Stimulated activated CD4-positive, alpha-beta T cell treated with anti-CD3 and anti-CD28 coated beads, Interleukin-1b, Interleukin-23, amount 100 ng/mL, for 24 hours (primary cell): ENCODE measurements at places on chromosomes 1 and 21.

DNA sequence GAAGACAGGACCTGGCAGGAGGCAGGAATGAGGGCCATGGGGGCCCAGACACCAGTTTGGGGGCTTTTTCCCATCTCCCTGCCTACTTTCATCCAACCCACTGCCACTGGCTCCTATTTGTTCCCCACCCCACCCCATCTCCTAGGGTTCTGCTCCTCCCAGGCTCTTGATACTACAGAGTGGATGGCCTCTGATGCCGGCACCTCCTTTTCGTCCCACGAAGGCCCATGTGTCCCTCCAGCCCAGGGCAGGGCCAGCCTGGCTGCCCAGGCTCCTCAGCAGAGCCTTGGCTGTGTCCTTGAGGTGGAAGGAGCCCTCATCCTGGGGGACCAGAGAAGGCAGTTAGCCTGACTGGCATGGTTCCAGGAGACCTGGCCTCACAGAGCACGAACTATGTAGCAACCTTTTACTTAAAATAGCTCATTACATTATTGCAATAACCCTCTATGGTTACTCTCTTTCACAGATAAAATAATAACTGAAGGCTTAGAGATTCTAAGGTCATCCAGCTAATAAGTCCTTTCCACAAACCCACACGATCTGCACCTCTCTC, 3.5 kb downstream of the POMGNT1 start:
- DNase-seq = no peak

DNA sequence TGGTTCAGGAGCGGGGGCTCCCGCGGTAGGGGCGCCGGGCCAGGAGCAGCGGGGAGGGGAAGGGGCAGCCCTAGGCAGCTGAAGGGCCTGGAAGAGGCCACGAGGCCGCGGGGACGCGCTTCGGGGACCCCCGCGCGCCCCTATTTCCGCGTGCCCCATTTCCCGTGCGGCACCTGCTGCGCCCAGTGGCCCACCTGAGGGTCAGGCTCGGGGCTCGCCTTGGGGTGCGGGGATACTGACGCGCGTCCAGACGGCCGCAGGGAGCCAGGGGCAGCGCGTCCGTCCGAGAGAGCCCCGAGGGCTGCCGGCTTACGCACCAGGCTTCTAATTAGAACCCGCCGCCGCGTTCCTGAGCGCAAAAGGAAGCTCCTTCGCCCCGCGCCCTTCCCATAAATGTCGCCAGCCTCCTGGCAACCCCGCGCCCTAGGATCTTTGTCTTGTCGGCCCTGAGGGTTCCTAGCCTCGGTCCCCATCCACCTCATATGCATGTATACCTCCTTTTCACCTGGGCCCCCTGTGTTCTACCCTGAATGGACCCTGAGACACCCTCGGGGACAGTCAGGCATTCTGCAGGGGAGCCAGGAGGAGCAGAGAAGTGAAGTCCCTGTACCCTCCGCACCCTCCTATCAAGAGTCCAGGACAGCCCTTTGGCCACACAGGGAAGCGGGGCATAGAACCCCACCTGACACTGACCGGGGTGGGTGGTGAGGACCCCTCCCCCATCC, 1.8 kb downstream of the WNT3A start:
- DNase-seq = no peak

GRCh38 chr1:18644446-18644845, 13.8 kb downstream of the PAX7 start:
- no peak for DNase-seq

DNA sequence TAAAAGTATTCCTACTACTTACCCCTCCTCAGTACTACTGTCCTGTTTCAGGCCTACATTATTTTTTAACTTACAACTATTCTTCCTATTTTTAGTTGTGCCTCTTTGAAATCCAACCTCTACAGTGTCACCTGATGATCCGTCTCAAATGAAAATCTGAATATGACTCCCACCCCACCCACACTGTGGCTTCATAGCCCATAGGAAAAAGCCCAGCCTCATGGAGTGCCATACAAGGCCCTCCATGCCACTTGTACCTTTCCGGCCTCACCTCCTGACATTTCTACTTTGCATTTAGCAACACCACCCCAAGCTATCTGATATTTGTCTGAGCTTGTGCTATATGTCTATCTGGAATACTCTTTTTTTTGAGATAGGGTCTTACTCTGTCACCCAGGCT, 49.3 kb downstream of the TRAF5 start:
- DNase-seq = no peak

DNA sequence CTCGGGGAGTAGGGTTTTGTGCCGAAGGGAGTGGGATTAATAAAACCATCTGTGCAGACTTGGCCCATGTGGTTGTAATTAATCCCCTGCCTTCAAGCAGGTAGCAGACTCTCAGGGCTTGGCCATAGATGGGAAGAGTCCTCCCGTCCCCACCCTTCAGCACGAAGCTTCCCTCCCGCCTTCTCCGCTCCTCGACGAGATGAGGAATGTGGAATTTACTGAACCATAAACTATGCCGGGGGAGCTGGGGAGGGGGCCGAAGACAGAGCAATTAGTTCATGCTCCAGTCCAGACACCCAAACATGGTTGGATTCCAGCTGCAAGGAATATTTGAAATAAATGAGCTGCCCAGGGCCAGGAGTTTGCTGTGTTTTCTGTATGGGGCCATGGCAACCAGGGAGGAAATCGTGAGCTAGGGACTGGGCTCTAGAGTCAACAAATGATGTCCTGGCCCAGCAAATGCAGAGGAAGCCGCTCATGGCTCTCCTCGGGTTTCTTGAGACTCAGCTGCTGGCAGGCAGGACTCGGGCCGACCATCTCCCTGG, 78.8 kb downstream of the SPSB1 start:
- no peak for DNase-seq

GRCh38 chr21:38834725-38835124, 29.0 kb downstream of the ETS2 start:
- DNase-seq = no peak

GRCh38 chr1:3531928-3532327, 77.5 kb downstream of the ARHGEF16 start:
- DNase-seq = no peak

- no peak for DNase-seq
Observed at GRCh38 chr21:22342889-22343288, 1344.7 kb downstream of the NCAM2 start.

DNA sequence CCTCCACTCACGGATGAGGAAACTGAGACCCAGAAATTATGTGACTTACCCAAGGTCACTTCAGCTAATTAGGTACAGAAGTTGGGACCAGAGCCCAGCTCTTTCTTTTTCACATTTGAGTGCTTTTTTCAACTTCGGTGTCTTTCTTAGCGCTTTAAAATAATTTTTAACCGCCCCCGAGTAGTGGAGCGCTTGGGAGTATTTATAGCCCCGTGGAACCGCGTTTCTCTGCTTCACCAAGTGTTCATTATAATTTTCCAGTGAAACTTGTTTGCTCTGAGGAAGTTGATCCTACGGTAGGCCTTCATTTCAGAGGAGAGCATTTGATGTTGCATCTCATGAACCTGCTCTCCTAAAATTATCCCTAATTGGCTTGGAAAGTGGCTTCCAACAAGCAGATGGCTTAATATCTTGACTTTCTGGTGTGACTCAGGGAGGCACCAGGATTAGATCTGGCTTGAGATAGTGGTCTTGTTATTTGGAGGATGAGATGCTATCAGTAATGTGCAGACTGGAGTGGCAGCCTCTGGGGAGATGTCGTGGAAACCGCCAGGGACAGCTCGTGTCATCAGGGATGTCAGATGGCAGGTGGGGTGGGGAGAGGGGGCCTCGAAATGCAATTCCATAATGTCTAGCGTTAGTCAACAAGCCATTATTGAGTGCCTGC, 321.3 kb downstream of the CAMTA1 start:
- no peak for DNase-seq

DNA sequence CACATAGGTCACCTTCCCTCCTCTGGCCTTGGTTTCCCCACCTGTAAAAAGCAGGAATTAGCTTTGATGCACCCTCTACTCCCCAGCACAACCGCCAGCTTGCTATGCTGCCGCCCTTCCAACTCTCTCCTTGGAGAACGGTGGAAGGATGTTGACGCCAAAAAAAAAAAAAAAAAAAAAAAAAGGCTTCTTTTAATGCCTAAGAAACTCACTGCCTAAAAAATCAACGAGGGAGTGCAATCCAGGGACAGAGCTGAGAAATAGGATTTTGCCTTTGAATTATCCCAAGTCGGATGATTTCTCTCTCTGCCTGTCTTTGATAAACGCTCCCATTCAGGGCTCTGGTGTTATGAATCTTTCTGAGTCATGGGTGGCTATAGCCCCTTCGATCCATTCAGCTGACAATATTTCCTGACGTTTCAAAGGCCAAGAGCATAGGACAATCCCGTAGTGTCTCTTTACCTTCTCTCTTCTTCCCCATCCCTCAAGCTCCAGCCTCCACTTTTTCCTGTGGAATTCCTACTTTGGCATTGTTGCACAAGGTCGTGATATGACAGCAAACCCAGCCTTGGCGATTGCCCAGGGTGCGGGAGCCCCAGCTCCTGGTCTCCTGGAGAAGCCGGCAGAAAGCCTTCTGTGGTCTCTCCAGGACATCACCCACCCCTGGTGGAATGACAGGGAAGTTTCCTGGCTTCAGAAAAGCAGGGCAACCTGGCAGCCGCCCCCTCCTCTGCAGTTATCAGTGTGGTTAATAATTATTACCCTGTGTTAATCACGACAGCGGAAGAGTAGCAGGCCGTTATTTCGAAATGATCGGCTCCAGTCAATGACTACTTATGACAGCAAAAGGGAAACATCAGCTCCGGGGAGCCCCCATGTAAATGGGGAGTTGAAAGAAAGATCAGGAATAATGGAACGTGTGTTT, 8.0 kb upstream of the PLXNA2 start:
- DNase-seq = no peak

DNA sequence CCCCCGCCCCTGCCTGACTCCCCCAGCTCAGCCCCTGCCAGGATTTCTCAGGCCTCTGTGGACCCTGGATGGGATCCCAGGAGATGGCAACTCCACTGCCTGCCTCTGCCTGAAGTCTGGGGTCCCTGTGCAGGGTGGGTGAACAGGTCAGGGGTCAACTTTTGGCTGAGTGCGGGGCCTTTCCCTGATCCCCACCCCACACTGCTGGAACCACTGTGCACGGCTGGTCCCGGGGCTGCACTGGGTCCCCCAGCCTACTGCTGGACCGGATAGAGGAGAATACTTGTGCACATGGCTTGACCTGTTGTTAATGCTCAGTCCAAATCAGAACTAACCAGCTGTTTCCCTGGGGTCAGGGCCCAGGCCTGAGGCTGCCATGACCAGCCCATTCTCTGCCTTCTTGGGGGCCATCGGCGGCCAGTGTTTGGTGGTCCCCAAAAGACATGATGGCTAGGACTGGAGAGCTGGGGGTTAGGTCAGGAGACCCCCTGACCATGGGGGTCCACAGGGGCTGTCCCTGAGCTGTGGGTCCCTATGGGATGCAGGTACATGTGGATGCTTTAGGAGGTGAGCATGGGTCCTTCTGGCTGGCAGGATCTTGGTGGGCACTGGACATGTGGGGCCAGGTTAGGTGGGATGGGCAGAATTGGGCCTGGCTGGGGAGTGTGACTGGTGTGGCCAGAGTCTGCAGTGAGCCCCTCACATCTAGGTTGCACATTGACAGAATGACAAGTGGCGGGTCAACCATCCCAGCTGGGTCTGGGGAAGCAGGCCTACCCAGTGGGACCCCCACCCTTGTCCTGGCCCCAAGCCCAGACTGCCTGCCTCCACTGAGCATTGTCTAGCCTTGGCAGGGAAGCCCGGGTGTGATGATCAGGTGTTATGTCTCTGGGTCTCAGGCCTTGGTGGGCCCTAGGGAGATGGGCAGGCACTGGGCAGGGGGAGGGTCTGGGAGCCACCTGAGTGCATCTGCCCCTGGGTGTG, 19.0 kb upstream of the ZNF678 start:
- DNase-seq = no peak

- no peak for DNase-seq
Observed at GRCh38 chr1:232751393-232752140, 53.6 kb upstream of the MAP10 start.

DNA sequence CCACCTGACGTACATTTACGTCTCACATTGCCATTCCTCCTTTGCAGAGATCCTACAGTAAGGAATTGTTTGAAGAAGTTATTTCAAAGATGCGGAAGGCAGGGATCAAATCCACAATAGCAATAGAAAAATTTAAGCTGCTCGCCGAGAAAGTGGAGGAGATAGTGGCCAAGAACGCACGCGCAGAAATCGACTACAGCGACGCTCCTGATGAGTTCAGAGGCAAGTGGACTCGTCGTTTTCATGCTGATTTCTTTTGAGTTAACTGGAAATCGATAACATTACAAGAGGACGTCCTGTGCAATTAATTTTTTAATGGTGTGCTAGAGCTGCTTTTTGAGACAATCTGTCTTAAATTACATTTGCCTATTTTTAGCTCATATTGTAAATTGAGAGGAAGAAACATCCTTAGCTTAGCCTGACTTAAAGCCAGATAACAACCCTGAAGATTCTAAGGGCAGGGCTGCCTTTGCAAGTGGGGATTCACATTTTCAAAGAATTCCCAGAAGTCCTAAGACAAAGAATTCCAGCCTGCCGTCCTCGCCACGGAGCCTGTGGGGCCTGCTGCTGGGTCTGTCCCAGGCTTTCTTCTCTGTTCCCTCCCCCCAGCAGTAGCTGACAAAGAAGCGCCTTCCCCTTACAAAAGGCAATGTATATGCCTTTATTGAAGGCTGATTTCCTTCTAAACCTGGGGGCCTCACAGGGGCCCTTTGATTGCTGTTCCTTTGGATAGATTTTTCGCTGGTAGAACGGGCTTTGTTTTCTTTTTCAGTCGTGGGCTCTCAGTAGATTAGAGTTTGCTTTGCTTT, 31.6 kb upstream of the KIF1B start:
- no peak for DNase-seq

- DNase-seq = no peak
Observed at GRCh38 chr1:166915941-166916340, 39.9 kb upstream of the TADA1 start.

DNA sequence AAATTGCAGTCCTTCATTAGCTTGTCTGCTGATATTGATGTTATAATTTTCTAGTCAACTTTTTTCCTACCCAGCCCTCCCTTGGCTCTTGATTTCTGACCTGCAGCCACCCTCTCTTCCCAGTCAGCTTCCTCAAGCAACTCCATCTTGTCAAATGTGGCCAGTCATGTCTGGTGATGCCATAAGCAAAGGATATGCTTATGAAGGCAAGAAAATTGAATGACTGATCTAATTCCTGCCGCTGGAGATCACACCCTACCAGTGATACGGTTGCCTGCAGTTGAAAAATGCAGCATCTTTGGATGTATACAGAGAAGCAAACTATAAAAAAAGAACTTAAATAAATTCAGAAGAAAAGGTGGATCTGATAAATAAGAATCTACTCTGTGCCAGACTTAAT, 297.1 kb upstream of the DAB1 start:
- DNase-seq = no peak

DNA sequence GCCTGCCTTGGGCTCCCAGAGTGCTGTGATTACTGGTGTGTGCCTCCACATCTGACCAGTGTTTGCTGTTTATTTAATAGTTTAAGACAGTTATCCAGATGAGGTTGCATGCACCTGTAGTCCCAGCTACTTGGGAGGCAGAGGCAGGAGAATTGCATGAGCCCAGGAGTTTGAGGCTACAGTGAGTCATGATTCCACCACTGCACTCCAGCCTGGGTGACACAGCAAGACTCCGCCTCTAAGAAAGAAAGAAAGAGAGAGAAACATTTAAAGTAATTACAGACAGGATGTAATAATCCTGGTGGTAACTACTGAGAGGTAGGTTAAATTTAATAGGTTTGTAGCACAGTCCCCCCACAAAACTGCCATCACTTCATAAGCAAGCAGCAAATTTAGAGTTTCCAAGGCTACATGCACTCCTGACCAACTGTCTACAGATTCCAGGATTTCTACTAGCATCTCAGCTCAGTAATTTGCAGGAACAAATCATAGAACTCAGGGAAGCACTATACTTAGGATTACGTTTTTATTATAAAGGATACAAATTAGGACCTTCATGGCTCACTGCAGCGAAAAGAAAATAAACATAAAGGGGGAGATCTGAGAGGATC, 89.6 kb downstream of the PKN2 start:
- no peak for DNase-seq
